ENCODE measurements at places on chromosomes 4 and X.

DNA sequence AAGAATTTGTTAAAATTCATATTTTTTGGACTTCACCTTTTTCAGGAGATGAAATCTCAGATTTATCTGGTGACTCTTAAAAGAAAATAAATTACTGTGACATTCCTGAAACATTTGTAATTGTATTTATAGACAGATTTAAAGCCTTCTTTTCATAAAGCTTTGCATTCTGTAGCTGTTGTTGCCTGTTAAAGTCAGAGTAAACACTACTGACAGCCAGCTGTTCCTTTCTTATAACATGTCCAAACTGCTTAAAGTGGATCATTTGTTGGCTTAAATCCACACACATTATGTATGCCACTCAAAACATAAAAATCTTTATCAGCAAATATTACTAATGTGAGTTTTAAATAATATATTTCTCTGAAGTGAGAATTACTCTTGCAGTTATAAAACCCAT, 157.5 kb downstream of the TECRL start:
- DNase-seq, result no peak

DNA sequence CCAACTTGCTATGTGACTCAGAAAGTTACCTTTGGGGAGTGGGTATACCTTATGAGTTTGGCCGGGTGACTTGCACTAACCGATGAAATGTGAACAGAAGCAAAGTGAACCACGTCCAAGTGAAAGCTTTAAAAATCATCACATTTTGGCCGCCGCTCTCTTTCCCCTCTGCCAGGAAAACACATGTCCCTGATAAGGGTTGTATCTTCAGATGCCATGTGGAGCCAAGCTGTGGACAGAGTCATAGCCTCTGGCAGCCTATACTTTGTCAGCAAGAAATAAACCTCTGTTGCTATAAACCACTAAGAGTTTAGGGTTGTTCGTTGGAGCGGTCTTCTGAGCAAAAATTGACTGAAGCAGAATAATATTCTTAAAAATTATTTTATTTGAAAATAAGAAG, 92.3 kb downstream of the PRDM5 start:
- DNase-seq, result no peak

- DNase-seq, result no peak
Measured at GRCh38 chrX:69128588-69128987, 36.7 kb downstream of the PJA1 start.

GRCh38 chrX:152138388-152138784, at the start of gene MAGEA10:
Gene MAGEA10 (minus strand): TSS chrX:152138577. CDS start chrX:152135620, 2,957 bp downstream.
- DNase-seq, result no peak

DNA sequence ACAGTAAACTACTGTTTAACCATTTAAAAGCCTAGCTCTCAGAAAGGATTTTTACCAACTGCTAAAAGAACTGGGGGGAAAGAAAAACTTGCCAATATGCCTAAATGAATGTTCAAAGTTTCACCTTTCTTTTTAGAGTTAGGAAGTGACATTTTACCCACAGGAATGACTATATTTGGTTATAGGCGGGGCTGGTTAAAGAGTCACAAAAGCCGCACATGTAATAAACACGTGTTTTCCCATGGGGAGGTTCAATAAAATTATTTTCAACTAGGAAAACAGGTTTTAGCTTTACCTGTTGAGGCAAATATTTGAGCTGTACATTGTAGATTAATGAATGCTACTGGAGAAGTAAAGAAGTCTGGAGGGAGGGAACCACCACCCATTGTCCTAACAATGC, 41.6 kb upstream of the UGDH start:
- no peak for DNase-seq

- DNase-seq, result no peak
Measured at GRCh38 chrX:27039332-27039731, 423.8 kb downstream of the PPP4R3C start.

DNA sequence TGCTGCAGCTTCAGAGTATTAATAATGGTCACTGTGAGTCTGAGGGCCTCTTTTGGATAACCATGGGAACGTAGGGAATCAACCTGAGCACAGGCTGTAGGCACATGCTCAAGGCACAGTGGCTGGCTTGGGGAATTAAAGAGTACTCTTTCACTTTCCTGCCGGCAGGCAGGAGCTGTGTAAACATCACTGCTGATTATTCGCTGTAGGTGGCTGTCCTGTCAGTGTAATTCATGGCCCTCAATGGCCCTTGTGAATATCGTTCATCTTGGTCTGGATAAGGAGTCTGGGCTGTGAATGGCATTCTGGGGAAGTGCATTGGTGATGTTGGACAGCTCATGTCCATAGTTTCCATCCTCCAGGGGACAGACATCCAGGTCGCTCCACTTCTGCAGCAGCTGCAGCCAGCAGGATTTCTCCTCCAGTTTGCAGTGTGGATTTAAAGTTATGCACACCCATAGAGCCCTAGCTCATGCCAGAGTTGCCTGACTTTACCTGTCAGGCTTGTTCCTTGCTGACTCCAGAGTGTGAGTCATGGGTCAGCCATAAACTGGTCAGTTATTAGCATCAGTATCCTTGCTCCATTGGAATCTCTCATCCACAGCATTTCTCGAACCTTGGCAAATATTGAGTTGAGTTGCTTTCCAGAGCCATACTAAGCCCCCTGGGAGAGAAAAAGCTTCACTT, 43.0 kb downstream of the C4orf33 start:
- no peak for DNase-seq

DNA sequence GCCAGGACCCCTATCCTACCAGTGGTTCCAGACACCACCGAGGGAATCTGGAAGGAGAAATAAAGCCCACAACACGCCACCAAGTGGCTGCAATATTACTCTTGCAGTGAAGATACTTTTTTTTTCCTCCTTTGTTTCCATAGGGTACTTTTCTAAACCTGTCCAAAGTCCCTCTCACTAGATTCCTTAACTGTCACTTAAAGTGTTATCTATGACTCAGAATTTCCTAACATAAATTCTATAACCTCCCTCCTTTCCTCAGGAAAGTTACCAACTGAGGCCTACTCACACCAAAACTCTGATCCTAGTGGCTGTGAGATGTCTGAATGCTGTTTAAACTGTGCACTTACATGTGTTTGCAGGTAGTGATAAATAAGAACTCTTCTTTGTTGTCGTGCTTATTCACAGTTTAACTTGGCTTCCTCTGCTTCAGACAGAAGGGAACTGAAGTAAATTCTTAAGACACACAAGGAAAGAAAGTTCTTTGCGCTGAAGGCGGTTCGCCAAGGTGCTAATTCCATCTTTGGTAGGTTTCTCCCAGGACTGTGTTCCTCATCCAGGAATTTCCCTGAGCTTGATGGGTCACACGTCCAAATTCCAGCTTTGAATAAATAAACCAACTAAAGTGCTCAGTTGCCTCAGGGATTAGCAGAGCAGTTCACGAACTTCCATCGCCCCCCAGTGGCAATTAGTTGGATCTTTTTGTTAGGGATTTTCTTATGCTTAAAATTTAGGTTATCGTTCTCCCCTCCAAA, 10.7 kb upstream of the HCCS start:
- DNase-seq, result no peak

DNA sequence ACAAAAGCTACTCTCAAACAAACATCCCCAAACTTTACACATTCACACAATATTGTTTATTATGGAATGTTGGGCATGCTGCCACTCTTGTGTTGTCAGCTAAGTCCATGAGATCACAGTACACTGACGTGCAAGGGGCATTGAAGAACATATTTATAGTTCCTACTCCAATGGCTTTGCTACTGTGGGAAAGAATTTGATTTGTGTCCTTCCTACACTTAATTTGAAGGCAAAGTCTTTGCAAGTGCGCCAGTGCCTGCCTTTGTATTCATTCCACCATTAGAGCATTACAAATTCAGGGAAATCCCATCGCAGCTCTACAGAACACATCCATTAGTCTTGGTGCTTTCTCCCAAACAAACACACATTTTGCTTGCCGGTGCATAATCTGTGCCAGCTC, 45.4 kb upstream of the FTHL17 start:
- DNase-seq, result no peak

DNA sequence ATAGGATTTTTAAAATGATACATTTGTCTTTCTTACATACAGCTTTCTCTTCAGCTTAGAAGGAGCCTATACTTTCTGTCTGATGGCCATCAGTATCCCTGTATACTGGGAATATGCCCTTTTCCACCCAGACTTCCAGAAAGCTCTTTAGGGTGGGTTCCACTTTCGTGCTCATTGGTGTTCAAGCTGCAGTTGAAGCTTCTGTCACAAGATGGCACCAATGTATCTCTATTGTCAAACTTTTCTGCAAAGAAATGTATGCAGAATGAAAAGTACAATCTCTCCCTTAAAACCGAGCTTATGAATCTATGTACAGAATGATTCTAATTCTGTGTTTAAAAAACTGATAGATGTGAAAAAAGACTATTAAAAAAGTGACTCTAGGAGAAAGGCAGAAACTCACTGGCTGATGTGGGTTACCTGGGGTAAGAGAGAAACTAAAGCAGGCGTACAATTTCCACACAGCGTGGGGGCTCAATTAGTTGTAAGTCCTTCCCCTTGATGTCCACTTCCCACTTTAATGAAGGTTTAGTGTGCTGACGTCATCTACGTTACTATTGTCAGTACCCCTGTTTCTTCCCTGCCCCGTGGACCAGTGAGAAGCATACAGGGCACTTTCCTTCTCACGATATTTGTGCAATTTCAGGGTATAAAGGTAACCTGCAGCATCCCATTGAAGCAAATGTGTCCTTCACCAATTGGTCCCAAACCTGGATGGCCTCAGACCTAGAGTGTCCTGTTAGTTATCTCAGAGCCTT, 57.3 kb upstream of the TCEAL2 start:
- no peak for DNase-seq

DNA sequence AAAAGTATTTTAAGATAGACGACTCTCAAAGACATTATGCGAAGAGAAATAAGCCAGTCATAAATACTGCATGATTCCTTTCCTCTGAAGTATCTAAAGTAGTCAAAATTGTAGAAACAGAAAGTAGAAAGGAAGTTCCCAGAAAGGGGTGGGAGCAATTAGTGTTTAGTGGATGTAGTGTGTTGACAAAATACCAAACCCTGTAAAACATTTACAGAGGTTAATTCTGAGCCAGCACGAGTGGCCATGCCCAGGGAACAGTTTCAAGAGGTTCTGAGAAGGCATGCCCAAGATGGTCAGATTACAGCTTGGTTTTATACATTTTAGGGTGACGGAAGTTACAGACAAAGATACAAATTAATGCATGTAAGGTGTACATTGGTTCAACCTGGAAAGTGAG, 34.4 kb upstream of the SLC25A4 start:
- no peak for DNase-seq

DNA sequence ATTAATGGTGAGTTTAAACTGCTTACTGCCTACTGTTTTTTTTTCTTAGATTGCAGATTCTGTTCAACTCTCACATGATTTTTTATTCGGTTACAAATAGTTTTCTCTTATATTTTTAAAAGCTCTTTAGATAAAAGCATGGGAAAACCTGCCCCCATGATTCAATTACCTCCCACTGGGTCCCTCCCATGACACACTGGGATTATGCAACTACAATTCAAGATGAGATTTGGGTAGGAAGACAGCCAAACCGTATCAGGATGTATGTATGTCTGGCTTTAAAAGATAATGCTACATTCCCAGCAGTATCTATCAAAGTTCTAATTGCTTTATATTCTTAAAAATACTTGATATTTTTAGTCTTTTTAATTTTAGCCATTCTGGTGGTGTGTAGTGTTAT, 131.5 kb downstream of the JADE1 start:
- DNase-seq, result no peak

DNA sequence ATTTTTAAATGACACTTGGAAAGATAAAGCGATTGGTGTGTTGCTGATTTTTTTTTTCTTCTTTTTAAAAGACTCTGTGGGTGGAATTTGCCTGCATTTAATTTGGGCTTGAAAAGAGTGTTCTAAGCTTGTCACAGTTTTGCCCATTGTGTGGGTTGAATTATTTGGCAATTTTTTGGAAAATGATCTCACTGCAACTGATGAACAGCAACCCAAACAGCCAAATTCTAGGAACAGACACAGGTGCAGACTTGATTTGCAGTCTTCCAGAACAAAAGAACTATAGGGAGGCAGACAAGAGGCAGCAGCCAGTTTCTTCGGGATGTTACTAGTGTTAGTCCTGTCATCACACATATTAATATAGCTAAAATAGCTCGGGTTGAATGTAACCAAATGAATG, 40.5 kb downstream of the CASP6 start:
- no peak for DNase-seq

GRCh38 chrX:134423606-134424005, 36.4 kb upstream of the HPRT1 start:
- DNase-seq, result no peak

DNA sequence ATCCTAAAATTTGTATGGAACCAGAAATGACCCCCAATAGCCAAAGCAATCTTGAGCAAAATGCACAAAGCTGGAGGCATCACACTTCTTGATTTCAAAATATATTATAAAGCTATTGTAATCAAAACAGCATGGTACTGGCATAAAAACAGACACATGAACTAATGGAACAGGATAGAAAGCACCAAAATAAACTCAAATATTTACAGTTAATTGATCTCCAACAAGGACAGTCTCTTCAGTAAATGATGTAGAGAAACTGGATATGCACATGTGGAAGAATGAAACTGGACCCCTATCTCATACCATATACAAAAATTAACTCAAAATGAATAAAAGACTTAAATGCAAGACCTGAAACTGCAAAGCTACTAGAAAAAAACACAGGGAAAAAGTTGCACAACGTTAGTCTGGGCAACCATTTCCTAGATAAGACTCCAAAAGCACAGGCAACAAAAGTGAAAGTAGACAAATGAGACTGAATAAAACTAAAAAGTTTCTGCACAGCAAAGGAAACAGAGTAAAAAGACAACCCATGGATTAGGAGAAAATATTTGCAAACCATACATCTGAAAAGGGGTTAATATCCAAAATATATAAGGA, 64.9 kb downstream of the CD99L2 start:
- no peak for DNase-seq

- no peak for DNase-seq
Measured at GRCh38 chrX:102712981-102713625, 855 bp downstream of the GPRASP2 start.

DNA sequence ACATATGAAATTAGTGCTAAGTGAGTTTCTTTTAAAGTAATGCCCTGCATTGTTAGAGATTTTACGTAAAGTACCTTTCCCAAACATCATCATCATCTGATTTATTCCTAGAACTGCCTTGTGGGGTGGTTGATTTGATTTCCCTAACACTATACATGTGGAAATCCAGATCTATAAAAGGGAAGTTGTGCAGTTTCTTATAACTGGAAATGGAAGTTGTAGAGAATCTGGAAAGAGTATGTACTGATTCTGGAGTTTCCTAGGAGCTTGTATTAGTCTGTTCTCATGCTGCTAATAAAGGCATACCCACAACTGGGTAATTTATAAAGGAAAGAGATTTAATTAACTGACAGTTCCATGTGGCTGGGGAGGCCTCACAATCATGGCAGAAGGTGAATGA, 47.9 kb downstream of the BMP2K start:
- no peak for DNase-seq

DNA sequence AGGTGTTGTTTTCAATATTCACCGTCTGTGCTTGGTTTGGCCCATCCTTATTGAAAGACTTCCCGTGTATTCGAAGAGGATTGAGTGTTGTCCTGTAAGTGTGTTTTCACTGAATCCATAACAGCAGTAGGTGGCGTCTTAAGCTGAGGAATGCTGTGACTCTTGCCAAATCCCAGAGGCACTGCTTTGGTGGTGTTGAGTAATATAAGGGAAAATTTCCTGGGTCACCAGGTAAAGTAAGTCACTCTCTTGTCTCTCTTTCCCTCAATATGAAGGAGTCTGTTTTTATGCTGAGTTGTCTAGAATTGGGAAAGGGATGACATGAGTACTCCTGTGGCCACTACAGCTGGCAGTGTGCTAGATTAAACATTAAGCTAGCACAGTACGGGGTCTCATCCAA, 146.7 kb upstream of the ZXDB start:
- no peak for DNase-seq

Measured in RWPE2 (cell line).